ENCODE measurements at places on chromosomes 2 and 18.

GRCh38 chr2:14016289-14016955 is 616.1 kb upstream of the LRATD1 start:
- no peak for DNase-seq

DNA sequence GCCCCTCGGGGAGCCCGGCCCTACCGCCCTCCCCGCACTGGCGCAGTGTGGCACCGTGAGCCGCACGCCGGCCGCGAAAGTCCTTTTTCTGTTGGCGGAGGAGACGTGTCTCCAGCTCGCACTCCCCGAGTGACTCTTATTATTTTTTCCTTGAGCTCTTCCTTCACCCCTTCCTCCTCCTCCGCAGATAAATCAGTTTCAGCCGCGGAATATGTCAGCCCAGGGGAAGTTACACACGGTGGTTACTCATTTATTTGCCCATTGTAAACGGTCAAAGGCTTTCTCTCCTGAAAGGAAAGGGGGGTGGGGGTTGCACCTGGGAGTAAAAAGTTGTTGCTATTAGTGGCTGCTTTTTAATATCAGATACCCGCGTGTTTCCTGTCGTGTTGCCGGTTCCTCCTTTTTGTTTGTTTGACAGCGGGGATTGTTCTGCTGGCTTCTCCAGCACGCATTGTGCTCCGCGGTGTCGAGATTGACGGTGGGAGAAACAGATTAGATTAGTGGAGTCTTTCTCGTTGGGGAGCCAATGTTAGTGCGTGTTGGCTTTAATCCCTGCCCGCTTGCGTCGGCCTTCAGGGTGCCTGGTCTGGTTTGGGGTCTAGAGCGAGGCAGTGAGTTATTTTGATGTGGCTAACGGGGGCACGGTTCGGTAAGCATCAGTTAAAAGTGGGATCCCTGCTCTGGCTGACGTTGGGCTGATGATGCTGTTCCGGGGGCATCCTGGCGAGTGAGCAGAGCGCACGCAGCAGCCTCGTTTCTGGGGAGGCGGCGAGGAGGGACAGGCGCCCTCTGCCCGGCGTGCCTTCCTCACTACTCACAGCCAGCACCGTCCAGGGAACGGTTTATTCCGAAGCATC is 1.6 kb downstream of the CRIM1 start:
- no peak for DNase-seq

DNA sequence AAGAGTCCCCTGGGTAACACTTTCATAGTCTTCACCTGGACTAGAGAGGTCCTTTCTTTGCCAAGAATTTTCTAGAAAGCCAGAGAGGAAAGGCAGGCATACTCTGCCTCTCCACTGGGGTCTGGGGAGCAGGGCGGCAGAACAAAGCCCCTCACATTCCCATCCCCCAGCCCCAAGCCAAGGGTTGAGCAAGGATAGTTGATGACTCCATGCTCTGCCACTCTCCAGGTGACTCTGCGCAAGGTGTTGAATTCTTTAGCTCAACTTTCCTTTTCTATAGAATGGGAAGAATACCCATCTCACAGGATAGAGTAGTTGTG is 2.9 kb upstream of the GDF7 start:
- no peak for DNase-seq

DNA sequence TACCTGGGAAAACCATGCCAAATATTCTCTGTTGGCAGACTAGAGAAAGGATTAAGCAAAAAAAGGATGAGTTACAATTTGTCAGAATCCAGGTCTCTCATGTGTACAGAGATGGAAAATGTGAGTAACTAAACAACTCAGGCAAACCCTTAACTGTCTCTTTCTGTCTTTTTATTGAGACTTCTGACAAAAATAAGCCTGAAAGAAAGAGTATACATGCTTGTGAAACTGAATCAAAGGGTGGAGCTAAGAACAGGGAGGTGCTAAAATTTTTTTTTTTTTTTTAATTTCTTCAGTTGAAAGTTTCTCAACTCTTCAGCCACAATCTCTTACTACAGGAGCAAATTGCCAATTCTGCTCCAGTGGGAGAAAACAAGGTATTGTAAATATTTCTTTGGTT is at the start of gene SERPINB10:
TSS of gene SERPINB10 (plus strand) at position 295 of the 400 bp plus-strand sequence. CDS start 7,553 bp downstream, outside the sequence.
- DNase-seq, result no peak

DNA sequence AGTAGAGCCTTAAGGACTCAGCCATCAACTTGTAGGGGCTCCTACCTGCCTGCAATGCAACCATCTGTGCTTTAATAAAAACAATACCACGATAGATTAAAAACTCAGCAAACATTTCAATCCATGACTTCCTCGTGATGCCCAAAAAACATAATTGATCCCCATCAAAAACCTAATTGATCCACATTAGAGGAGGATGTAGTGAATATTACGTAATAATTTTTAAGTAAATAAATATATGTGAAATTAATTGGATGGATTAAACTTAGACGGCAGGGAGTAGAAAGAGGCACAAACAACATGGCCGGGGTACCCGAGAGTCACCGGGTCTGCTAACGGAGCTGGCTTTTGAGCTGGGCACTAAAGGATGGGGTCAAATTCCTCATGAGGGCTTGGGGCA is 87.3 kb downstream of the ARL4C start:
- DNase-seq, result no peak

GRCh38 chr18:78582181-78582709 is 397.4 kb upstream of the SALL3 start:
- DNase-seq, result no peak

- DNase-seq, result no peak
These were observed 27.8 kb upstream of the C2orf74 start for GRCh38 chr2:61134141-61134540.

DNA sequence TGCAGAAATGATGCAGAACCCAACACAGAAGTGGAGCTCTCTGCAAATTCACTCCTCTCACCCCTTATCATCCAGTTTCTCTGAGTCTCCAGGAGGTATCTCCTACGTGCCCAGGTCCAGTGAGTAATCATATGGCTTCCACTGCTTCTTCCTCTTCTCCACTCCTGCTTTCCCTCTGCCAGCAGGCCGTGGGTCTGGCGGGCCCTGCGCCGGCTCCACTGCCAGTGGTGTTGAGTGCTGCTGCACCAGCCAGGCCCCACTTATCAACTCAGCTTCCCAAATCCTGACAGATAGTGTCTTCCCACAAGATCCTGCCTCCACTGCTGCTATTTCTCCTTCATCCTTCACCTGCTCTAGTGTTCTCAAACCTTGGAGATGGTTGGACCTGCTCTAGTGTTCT is 227.6 kb upstream of the PARD3B start:
- DNase-seq, result no peak

- DNase-seq, result no peak
These were observed 44.7 kb downstream of the GYPC start for GRCh38 chr2:126700677-126701076.

- DNase-seq, result no peak
These were observed 78.6 kb downstream of the SCG2 start for GRCh38 chr2:223523551-223524001.

DNA sequence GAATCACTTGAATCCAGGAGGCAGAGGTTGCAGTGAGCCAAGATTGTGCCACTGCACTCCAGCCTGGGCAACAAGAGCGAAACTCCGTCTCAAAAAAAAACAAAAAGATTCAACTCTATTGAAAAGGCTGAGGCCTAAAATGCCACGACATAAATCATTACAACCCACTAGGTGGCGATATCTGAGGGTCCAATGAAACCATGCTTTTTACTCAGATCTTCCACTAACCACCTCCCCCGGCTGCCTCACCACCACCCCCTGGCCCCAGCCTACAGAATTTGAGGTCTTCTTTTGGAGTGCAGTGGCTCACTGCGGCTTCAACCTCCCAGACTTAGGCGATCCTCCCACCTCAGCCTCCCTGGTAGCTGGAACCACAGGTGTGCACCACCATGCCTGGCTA is 57.5 kb downstream of the AP1S3 start:
- DNase-seq, result no peak

GRCh38 chr2:37623971-37624900 is 47.2 kb downstream of the CDC42EP3 start:
- DNase-seq, result no peak

GRCh38 chr2:55425431-55425831 is 5.8 kb upstream of the CCDC88A start:
- DNase-seq, result no peak

DNA sequence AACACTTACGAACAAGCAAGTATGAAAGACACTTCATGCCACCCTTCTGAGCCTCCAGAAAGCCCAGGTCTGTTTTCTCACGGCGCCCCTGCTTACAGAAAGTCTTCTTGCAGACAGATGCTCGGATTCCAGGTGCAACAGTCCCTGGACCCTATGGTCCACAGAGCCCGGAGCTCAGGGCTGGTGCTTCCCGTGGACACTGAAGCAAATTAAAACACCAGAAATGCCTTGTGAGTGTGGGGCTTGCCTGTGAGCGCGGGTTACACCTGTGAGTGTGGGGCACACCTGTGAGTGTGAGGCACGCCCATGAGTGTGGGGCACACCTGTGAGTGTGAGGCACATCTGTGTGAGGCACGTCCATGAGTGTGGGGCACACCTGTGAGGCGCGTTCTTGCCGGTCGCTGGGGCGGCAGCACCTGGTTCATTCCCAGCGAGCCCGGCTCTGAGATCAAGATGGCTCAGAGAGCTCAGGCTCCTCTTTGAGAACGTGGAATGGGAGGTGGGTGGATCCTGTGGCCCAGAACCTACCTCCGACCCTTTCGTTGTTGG is 205.2 kb upstream of the TPO start:
- DNase-seq, result no peak

DNA sequence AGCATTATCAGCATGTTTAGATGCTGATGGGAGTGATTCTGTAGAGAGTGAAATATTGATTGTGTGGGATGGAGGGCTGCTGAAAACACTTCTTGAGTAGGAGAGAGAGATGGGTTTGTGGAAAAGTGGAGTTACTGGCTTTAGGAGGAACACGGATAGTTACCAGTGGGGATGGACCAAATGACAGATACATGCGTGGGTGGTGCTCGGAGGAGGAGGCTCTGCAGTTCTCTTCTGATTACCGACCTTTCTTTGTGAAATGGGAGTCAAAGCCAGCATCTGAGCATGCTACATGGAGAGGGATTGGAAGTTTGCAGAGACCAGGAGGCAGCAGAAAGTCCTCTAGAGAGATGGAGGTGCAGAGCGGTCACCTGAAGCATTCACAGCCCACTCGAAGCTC is 26.3 kb downstream of the RNF144A start:
- DNase-seq, result no peak

DNA sequence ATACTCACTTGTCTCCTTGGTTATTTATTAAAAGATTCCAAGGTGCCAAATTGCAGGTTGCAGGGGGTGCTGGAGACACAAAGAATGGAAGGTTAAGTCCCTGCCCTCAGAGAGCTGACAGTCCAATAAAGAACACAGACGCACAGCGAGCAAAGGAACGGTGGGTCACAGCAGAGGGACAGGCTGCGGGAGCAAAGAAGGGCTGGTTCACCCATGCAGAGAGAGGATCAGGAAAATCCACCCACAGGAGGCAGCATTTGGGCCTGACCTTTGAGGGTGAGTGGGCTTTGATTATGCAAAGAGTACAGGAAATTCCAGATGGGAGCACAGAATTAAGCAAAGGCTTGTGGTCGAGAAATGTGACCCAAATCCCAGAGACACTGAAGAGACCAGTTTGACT is 45.0 kb downstream of the ZBTB7C start:
- no peak for DNase-seq

DNA sequence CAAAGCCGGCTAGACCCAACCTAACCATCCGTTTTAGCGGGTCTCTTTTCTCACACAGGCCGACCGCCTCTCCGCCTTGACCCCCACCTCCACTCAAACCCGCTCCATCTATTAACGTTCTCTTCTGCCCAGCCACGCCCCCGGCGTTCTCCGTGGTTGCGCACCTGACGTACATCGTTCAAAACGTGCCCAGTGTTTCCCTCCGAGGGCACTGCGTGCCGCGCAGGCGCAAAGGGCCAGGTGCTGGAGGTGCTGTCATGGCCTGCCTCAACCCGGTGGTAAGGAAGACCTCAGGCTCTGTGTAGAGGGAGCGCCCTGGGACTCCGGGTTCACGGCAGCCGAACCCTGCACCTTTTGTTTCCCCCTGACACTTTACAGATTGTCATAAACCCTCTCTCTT is at the start of gene GTF2A1L:
TSS of gene GTF2A1L (plus strand) at position 239 of the 400 bp plus-strand sequence. CDS start at position 258, 19 bp downstream.
- DNase-seq, result no peak

- no peak for DNase-seq
These were observed 451.5 kb upstream of the CHST9 start for GRCh38 chr18:27636576-27637085.

GRCh38 chr2:111535404-111535803 is 348.6 kb downstream of the ANAPC1 start:
- no peak for DNase-seq

- no peak for DNase-seq
These were observed 67.6 kb downstream of the SDC1 start for GRCh38 chr2:20157193-20157891.

GRCh38 chr2:215970425-215970824 is 42.9 kb downstream of the MREG start:
- no peak for DNase-seq

DNA sequence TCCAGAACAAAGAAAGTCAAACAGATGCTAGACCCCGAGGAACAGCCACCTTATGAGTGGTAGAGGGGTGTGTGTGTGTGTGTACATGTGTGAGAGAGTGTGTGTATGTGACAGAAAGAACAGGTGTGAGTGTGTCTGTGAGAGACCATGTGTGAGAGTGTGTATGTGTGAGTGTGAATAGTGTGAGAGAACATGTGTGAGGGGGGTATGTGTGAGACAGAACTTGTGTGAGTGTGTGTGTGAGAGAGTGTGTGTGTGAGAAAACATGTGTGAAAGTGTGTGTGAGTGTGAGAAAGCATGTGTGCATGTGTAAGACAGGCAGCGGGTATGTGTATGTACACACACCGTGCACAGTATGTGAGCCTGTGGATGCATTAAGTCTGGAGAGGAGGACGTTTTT is 214.3 kb downstream of the SP3 start:
- DNase-seq, result no peak

- DNase-seq, result no peak
These were observed 422.8 kb upstream of the ZEB2 start for GRCh38 chr2:144942516-144943256.

GRCh38 chr2:32746669-32747068 is 118.8 kb downstream of the TTC27 start:
- no peak for DNase-seq

- DNase-seq, result no peak
These were observed 20.9 kb upstream of the HK2 start for GRCh38 chr2:74812787-74813590.

All from D721Med (cell line).